Astrocyte of the spinal cord (primary cell): ENCODE measurements at places on chromosomes 2 and 18.

- no peak for DNase-seq
Observed at GRCh38 chr18:59211629-59212028, 8.3 kb upstream of the GRP start.

GRCh38 chr2:110677080-110677479 lies 783 bp downstream of the BUB1 start:
- DNase-seq, result no peak

DNA sequence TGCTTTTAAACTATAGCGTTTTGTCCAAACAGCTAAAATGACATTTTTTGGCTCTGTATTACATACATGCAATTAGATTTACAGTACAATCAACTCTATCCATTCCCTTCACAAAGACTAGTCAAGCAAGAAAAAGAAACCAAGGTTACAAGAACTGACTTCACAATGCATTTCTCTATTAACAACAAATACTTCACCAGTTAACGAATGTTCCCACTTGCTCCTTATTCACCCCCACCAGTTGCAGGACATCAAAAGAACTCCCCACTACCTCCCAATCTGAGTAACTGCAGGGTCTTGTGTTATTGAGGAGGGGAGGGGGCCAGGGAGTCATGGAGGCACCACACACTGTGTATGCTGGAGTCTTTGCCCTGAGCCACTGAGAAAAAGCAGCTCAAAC lies 34.9 kb downstream of the LAMA1 start:
- DNase-seq, result no peak

- DNase-seq, result peak; percentile 58
Observed at GRCh38 chr2:19114754-19115231, 243.6 kb downstream of the OSR1 start.

DNA sequence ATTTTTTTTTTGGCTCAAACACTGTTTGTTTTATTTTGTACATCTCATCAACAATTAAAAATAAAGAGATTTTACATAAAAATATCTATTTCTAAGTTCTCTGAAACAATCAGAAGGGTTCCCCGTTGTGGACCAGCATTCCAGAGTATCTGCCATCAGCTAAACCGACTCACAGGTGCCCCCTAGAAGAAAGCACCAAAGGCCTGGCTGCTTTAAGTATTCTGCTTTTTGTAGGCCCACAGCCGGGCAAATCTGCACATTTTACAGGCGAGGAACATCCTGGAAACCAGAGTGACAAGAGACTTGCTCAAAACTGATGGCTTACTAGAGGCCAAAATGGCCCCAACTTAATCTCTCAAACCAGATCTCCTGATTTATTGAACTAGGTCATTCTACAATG lies 82.2 kb upstream of the SETBP1 start:
- DNase-seq, result no peak

- no peak for DNase-seq
Observed at GRCh38 chr2:21424375-21424774, 300.6 kb downstream of the TDRD15 start.

DNA sequence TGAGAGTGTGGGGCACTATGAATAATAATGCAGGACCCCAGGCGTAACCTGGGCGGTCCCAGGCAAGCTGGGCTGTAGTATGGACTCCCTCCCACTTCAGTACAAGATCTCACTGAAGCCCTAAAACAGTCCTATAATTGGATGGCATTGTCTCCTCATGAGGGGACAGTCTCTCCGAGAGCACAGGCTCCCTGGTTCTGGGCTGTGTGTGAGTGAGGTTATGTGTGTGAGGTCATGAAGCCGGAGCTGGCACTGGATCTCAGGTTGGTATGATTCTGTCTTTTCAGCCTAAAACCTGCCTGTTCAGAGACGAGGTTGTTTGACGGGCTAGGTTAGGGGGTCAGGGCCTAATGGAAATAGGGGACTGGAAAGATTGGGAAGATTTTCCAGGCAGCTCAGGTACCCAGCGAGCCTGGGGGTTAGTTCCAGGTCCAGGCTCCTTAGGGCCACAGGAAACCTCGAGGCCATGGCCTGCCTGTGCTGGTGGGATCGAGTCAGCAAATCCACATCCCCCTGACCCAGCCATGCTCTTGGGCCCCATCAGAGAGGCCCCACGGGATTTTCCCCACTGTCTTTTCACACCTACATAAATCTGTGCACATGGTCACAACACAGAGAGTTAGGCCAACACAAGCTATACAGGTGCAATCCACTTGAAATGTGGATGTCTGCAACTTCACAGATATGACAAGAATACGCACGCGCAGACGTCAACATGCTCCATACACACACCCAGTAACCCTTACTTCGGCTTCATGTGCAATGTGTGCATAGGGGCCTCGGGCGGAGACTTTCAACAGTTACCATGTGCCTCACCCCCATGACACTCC lies 94.8 kb downstream of the INHBB start:
- no peak for DNase-seq

GRCh38 chr2:46796843-46797625 lies 118.6 kb downstream of the MCFD2 start:
- DNase-seq, result no peak

- peak; percentile 39 for DNase-seq
Observed at GRCh38 chr2:158414538-158414937, 42.0 kb downstream of the CCDC148 start.

- DNase-seq, result peak; percentile 28
Observed at GRCh38 chr2:56739413-56739812, 555.6 kb downstream of the CCDC85A start.

DNA sequence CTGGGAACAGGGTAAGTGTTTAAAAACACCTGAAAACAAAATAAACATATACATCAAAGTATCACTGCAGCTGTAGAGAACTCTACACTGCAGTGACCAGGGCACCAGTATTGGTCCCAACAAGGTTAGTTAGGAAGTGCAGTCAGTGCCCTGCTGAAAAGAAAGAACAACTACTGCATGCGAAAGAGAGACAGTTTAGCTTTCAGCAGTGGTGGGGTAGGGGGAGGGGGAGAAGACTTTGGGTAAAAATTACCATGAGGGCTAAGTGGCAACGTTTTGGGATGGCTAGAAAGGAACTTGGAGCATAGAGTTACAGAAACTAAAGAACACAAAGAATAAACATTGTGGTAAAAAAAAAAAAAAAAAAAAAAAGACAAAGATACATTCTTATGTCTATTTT lies 112.1 kb downstream of the UPP2 start:
- no peak for DNase-seq

DNA sequence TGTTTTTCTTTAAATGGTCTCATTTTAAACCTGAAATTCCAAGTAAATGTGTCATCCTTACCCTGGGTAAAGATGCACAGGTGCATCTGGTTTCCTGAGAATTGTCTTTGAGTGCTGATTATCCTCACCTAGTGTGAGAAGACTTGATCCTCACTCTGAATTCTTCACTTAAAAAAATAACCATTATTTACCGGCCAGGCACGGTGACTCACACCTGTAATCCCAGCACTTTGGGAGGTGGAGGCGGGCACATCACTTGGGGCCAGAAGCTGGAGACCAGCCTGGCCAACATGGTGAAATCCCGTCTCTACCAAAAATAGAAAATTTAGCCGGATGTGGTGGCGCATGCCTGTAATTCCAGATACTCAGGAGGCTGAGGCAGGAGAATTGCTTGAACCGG lies 9.9 kb upstream of the WNT6 start:
- no peak for DNase-seq

- DNase-seq, result no peak
Observed at GRCh38 chr2:169461143-169461542, 18.2 kb upstream of the BBS5 start.

GRCh38 chr2:99959261-99960014 lies 183.0 kb downstream of the AFF3 start:
- DNase-seq, result no peak

DNA sequence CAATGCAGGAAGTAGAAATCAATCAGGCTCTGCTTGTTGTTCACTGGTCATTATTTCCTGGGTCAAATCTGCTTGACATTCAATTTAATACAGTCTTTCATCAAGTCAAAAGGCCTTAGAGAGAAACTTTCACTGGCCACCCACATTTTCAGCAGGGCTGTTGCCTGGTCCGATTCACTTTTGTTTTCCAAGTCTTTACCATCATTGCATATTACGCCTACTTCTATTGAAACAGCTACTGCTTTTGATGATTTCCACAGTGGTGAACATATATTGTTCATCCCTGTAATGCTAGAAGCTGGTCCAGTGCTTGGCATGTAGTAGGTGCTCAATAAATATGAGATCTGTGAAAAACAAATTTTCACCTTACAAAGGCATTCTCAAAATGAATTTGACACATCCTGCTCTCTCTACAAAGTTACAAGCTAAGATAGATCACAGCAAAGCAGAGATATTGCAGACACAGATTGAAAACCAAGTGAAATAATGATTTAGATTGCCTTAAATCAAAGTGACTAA lies 600.1 kb downstream of the ARHGAP15 start:
- DNase-seq, result no peak

GRCh38 chr18:7577706-7578105 lies 10.6 kb downstream of the PTPRM start:
- peak; percentile 77 for DNase-seq

GRCh38 chr18:28831476-28831875 lies 654.5 kb upstream of the CDH2 start:
- peak; percentile 22 for DNase-seq

GRCh38 chr2:221554769-221555493 lies 17.2 kb downstream of the EPHA4 start:
- DNase-seq, result no peak

DNA sequence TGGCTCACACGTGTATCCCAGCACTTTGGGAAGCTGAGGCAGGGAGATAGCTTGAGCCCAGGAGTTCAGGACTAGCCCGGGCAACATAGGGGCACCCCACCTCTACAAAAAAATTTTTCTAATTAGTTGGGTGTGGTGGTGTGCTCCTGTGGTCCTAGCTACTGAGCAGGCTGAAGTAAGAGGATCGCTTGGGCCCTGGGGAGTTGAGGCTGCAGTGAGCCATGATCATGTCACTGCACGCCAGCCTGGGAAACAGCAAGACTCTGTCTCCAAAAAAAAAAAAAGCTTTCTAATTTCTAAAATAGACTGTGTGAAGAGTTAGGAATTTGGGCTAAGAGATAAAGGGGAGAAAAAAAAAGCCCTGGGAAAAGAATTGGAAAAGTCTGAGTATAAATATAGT lies 51.9 kb upstream of the NAB1 start:
- no peak for DNase-seq

GRCh38 chr2:109264595-109265328 lies 135.8 kb downstream of the SH3RF3 start:
- DNase-seq, result peak; percentile 76

GRCh38 chr18:9115984-9116383 lies 13.5 kb downstream of the NDUFV2 start:
- no peak for DNase-seq

- DNase-seq, result no peak
Observed at GRCh38 chr2:98027538-98027937, 31.8 kb upstream of the TMEM131 start.

- peak; percentile 47 for DNase-seq
Observed at GRCh38 chr2:37417321-37417720, 72.9 kb downstream of the QPCT start.

GRCh38 chr2:166373951-166374350 lies 1.8 kb downstream of the SCN9A start:
- DNase-seq, result peak; percentile 83

DNA sequence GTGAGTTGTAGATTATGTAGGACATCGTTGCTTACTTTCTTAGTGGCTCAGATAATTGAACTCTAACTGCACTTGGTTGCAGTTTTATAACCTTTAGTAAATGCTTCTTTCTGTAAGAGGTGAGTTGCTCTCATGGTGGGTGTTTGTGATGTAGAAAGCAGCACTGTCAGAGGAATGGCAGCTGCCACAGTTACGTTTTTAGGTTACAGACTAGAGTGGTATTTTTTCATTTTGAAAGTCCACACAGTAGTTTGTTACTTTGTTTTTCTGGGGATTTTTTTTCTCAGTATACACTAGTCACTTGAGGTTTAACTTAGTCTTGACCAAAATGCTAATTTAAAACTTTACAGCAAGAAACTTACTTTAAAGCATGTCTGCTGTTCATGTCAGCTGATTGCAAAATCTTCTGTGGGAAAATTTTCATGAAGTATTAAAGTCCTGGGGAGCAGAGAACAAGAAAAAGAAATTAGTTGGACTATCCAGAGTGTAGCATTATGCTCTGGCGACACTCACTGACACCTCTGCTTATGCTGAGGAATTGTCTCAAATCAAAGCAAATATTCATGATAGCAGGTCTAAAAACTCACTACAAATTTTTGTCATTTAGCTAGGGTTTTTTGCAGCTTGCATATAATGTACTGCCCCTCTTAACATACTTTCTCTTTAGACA lies 14.8 kb downstream of the AFTPH start:
- DNase-seq, result no peak

- DNase-seq, result peak; percentile 85
Observed at GRCh38 chr2:190858817-190859216, 21.8 kb upstream of the GLS start.
